ENCODE measurements at places on chromosomes 1 and 21.

DNA sequence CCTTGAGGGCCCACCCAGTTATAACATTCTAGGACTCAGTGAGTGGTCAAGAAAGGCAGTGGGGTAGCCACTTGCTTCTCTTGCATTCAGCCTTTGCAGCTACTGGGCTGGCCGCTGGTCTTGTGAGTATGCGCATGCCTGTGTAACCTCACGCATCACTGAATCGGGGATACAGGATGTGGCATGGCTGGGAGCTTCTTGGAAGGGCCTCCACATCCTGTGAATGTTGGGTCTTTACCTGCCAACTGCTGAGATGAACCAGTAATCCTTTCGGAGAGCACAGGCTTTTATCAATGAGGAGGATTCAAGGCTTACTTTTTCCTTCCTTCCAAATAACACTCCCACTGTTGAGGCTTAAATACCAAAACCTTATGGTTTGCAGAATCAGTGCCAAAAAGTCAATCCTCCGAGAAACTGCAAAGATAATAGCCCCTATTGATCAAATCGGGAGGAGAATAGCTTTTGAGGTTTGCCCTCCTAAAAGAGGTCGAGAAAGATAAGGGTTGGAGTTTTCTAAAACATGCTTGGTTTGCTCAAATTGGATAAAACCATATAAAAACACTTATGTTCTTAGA lies 198.9 kb upstream of the UBE2U start:
- no peak for DNase-seq

GRCh38 chr1:53627031-53627430 lies 111.9 kb downstream of the GLIS1 start:
- DNase-seq = no peak

DNA sequence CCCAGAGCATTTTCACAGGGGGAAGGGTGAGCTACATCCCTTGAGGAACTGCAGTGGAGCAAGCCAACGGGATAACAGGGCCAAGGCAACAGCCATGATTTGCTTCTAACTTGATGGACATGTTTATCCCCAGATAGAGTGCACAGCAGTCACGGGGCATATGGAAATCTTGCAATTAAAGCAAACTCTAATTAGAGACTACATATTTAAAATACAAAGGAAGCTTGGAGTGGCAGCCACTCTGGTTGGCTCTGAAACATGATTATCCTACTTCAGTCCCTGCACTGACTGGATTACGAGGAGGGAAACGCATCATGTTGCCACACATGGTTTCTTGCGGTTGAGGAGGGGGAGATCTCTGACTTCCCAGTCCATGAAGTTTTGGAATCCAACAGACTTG lies 60.8 kb downstream of the BEND5 start:
- no peak for DNase-seq

DNA sequence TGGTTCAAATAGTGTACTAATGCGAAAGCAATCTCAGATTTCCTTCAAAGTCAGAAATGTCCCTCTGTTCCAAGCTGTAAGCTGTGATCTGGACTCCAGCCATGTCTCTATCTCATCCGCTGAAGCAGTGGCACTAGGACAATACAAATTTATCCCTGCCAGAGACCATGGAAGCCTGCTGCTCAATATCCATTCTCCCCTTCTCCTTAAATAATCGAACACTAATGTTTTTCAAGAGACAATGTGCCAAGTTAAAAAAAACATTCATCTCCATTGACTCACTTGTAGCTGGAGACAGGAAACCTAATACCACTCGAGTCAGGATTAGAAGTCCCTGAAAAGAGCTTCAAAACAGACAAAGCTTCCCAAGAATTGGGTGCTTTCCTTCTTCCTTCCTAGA lies 38.5 kb upstream of the PGBD5 start:
- no peak for DNase-seq

GRCh38 chr21:14742119-14742518 lies 196.0 kb upstream of the SAMSN1 start:
- DNase-seq = no peak
